Stimulated activated CD4-positive, alpha-beta T cell treated with anti-CD3 and anti-CD28 coated beads, Interleukin-1b, Interleukin-23, amount 100 ng/mL, for 24 hours (primary cell): ENCODE measurements at places on chromosomes 6 and 20.
A peak's percentile ranks its signal among the peaks of the same experiment; 100 is the strongest.

GRCh38 chr6:164693944-164694343, 615.5 kb downstream of the C6orf118 start:
- no peak for DNase-seq

GRCh38 chr6:45419571-45420082, 41.9 kb upstream of the SUPT3H start:
- DNase-seq, result peak; percentile 47

DNA sequence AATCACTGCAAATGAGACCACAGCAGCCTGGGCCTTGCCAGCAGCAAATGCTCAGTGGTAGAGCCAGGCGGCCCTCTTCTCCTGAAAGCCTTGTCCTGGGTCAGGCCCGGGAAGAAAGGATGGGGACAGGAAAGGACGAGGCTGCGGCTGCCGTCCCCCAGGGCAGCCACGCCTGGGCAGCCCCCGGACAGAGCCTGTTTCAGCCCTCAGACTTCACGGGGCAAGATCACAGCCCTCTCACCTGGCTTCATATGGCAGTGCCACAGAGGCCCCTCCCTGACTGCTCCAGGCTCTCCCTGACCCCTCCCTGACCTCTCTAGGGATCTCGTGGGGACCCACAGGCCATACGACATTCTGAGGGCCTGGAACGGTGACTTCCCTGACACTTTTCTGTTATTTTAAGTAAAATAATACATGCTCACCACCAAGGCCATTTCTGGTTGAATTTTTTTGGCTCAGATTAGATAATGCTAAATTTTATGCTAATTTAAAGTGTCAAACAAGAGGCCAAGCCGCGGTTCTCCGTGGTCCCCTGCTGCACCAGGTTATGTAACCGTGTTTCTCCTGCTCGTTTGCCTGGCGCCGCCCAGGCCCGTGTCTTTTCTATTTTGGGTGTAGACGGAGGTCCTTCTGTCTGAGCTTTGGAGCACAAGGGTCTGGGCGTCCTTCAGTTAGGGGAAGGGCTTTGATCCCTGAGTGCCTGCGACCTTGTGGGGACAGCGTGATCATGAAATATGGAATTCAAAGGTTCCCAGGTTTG, 59.9 kb upstream of the BHLHE23 start:
- no peak for DNase-seq

DNA sequence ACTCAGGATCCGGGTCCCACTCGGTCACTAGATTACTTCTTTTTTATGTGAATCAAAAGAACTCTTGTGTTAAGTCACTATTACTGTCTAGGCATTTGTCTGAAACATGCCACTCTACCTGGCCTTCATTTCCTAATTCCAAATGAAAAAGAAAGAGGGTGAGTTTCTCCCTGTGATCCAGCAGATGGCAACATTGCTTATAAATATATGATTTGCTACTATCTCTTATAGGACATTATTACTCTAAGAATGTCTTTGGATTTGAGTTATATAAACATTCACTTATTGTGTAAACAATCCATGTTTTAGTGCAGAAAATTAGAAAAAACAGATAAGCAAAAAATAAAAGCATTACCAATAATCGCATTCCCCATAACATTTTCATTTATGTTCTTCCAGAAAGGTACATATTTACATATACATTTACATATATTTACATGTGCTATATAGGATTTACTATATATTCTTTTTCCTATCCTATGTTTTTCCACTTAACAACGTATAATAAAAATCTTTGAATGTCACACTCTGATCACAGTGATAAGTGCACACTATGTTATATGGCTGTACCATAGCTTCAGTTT, 66.9 kb downstream of the FAXC start:
- DNase-seq, result no peak

GRCh38 chr6:110408901-110409300, 6.5 kb downstream of the DDO start:
- no peak for DNase-seq

DNA sequence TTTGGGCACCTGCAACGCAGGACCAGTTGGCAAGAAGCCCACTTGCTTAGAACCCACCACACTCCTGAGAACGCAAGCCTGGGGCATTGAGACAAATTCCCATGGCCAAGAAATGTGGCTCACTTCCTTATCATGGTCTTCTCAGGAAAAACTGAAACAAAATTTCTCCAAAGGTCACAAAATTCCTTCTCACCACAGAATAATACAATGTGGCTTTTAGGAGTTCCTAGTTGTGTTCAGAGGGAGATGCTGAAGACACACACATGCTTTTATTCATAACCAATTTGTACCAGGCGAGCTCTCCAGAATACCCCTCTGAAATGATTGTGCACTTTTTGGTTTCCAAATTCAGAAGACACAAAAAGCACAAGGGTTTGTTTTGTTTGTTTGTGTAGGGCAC, 31.6 kb downstream of the ADTRP start:
- no peak for DNase-seq
